RCC 7860 (cell line): ENCODE measurements at places on chromosomes 11 and 22.

DNA sequence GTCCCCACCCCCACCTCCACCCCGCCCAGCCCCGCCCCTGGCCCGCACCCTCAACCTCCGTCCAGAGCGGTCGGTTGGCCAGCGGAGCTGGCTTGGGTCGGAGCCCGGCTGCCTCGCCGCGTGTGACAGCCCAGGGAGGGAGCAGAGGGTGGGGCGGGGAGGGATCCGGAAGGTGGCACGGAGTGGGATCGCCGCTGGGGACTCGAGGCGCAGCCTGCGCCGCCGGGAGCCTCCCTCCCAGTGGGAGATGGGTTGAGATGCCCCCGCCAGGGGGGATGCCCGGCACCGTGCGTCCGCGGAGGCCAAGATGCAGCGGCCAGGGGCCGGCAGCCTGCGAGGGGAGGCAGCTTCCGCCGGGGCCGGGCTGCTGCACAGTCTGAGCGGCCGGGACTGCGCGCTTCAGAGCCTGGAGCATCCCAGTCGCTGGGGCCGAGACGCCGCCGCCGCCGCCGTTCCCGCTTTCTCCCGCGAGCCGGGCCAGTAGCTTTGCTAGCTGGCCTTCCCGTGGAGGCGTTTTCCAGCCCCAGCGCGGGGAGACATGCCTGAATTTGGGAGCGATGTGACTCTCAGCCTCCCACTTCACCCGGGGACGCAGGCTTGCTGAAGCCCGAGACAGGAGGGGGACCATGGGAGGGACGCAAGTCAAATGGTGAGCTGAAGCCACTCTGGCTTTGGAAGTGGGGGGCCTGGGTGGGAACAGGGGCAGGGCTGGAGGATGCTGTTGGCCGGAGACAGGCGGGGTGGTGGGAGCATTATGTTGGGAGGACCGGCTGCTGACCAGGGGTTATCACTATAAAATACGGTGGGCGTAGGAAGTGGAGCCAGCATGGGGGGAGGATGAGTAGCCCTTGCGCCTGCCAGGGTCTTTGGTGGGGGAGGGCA, 40.2 kb downstream of the DIXDC1 start:
- no peak for DNase-seq

DNA sequence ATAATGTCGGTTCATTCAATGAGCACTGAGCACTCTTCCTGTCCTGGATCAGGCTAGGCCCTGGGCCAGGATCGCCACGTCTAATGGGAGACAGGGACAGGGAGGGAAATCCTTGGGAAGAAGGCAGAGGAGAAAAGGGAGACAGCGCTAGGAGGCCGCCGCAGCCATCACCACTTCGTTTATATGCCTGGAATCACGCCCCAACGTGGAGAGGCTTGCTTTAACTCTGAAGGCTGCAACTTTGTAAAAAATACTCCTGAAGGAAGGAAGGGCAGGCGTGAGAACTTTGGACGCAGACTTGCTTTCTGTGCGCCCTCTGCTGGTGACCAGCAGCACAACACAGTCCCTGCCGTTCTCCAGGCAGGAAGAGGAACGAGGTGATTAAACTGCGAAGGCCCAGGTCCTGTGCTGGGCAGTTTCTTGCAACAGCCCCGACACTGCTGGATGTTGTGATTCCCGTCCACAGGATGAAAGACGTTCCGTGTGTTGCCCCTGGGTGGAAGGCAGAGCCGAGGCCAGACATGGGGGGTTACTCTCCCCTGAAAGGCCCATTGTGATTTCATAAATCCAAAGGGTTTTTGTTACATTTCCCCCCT, 22.1 kb downstream of the RIBC2 start:
- peak; percentile 60 for DNase-seq

DNA sequence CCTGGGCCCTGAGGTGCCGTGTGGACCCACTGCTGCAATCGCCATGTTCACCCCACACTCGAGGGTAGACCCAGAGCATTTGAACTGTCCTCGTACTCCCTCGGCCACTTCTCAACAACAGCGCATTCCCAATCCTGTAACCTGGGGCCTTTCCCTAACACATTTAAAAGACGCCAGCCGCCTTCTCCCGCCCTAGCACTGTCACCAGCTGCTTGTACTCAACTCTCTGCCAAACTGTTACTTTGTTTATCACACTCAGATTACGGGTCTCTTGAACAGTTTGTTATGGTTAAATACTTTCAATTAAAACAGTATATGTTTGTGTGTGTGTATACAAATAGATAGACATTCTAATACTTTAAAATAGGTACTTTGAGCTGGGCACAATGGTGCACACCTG, 20.7 kb downstream of the CDKN1C start:
- no peak for DNase-seq

GRCh38 chr22:49370627-49371301, 456.9 kb downstream of the BRD1 start:
- DNase-seq: no peak

DNA sequence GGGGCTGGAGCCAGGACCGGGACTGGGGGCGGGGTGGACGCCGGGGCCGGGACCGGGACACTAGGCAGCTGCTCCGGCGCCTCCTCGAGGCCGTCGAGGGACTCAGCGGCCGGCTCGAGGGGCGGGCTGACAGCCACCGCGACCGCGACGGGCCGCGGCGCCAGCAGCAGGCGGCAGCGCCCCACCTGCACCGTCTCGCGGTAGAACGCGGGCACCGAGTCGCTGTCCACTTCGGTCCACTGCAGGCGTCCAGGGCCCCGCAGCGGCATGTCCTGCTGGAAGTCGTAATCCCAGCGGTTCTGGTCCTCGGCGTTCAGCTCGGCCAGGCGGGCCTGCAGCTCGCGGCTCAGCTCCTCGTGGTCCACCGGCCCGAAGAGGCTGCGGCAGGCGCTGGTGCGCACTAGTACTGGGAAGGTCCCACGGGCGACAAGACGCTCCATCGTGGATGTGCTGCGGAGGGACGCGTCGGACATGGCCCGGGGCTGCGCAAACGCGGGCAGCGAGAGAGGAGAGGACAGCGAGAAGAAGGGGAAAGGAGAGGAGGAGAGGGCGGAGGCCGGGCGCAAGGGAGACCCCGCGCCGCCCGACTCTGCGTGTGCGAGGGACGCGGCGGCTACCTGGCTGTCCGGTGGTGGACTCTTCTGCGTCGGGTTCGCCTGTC, 428 bp downstream of the CDKN1C start:
- no peak for DNase-seq

- no peak for DNase-seq
Measured at GRCh38 chr11:35383953-35384352, 35.4 kb downstream of the SLC1A2 start.
